SK-MEL-5 (cell line): ENCODE measurements at places on chromosomes 2 and 18.

GRCh38 chr18:49135877-49136276 lies 185.1 kb upstream of the SMAD7 start:
- no peak for DNase-seq

- DNase-seq, result no peak
Observed at GRCh38 chr18:58481321-58482180, 147.3 kb downstream of the ALPK2 start.

- DNase-seq, result no peak
Observed at GRCh38 chr2:121707920-121708361, 28.7 kb downstream of the NIFK start.

GRCh38 chr2:98936353-98937351 lies 627 bp upstream of the CRACDL start:
- no peak for DNase-seq

DNA sequence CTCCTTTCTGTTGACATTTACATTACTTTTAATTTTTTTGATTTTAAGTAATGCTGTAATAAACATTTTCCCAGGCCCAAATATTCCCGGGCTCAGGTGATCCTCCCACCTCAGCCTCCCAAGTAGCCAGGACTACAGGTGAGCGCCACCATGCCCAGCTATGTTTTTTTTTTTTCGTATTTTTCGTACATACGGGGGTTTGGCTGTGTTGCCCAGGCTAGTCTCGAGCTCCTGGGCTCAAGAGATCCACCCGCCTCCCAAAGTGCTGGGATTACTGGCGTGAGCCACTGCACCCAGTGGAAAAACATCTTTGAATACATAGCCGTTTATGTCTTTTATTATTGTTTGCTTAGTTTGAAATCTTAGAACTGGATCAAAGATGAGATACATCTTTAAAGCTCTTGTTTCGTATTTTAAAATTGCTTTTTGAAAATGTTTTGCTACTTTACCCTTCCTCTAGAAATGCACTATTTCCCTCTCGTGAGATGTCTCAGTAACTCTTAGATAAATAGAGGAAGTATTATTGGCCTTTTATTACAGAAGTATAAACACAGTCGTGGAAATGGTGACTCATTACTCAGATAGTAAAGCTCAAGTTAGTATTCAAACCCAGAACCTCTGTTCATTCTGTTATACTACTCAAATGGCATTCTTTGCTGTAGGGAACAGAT lies 2.4 kb downstream of the SMCHD1 start:
- DNase-seq, result peak; percentile 13

- DNase-seq, result no peak
Observed at GRCh38 chr2:8193686-8194615, 487.9 kb upstream of the ID2 start.

- no peak for DNase-seq
Observed at GRCh38 chr18:39259736-39260135, 1694.1 kb upstream of the CELF4 start.

DNA sequence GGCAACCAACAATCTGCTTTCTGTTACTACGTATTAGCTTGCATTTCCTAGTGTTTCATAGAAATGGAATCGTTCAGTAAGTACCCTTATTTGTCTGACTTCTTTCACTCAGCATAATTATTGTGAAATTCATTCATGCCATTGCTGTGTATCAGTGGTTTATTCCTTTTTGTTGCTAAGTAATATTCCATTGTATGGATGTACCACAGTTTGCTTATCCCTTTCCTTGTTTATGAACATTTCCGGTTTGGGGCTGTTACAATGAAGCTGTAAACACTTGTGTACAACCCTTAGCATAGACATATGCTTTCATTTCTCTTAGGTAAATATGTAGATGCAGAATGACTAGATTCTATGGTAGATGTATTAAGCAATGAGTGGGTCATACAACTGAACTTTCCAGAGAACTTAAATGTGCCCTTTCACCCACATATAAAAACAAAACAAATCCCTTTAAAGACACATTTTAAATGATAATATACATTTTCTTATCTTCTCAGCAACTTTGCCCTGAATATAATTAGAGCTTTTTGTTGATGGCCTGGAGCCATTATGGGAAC lies 21.9 kb downstream of the FER1L5 start:
- no peak for DNase-seq

DNA sequence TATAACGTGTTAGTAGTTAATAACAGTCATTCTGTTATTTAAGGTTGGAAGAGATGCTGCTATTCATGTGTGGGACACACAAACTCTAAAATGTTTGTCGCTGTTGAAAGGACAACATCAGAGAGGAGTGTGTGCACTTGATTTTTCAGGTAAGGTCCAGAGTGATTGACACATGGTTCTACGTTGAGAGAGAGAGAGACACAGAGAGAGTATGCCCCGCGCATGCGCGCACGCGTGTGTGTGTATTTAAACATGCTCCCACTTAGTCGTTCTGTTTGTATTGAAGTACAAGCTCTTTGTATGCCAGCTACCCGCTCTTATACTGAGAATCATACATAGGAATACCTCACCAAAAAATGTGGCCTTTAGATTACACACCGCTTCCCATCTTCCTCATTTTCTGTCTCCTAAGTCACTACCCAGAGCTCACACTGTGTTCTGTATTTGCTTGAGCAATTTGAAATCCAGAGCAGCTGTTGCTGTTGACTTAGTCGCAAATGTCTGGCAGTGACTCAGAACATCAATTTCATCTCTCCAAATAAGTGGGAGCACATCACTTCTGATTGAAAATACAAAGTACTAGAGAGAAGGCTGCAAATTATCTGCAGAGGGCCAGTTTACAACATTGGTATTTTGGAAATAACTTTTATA lies 148.1 kb downstream of the EML6 start:
- DNase-seq, result no peak

- DNase-seq, result peak; percentile 6
Observed at GRCh38 chr2:163469561-163469962, 266.2 kb downstream of the FIGN start.

DNA sequence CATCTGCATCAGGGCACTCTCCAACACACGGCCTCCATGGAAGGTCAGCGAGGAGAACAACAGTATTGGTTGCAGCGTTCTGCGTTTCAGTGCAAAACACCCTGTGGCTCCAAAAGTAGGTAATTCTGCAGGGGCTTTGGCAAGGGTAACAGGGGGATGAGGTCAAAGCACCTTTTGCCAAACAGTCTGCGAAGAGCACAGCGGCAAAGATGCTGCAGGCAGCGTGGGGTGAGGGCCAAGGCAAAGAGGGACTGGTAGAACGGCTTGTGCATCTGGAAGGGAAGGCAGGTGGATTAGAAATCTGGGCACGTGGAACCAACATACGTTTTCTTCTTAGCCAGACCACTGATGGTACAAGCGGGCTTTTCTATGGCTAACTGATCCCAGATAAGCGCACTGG lies 26.6 kb upstream of the GBX2 start:
- DNase-seq, result no peak

- no peak for DNase-seq
Observed at GRCh38 chr2:203143391-203143790, 95.4 kb upstream of the CYP20A1 start.

- DNase-seq, result no peak
Observed at GRCh38 chr2:26376799-26377198, 24.9 kb upstream of the DRC1 start.

DNA sequence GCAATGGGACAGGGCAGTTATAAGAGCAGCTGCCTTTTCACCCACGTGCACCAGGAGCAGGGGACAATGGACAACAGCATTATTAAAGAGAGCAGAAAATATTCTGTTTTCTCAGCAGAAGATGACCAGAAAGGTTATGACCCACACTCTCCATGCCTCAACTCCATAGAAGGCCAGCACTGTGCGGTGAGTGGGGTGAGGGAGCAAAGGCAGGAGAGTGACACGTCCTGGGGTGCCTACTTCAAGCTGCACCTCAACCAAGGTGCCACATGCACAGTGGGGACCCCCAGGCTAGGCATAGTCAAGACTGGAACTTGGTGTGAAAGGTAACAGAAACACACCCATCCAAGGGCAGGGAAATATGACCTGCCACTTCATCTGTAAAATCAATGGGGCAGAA lies 50.4 kb downstream of the POLR1A start:
- DNase-seq, result no peak

GRCh38 chr2:120678251-120678650 lies 57.4 kb upstream of the GLI2 start:
- DNase-seq, result no peak

DNA sequence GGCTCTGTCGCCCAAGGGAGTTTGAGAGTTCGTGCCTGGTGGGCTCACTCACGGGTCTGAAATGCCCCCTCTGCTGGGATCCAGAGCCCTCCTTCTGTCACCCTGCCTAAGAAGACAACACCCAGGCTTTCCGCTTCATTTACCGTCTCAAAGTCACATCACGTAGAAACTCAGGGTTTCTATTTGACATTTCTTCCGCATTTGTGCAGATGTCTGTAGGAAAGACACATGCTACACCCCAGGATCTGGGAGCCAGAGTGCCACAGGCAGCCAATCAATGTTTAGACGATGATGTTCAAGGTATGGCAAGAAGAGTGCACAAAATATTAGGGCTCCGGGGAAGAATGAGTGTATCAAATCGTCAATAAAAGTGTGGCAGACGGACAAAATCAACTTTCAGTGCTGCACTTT lies 24.4 kb upstream of the ACKR3 start:
- no peak for DNase-seq

DNA sequence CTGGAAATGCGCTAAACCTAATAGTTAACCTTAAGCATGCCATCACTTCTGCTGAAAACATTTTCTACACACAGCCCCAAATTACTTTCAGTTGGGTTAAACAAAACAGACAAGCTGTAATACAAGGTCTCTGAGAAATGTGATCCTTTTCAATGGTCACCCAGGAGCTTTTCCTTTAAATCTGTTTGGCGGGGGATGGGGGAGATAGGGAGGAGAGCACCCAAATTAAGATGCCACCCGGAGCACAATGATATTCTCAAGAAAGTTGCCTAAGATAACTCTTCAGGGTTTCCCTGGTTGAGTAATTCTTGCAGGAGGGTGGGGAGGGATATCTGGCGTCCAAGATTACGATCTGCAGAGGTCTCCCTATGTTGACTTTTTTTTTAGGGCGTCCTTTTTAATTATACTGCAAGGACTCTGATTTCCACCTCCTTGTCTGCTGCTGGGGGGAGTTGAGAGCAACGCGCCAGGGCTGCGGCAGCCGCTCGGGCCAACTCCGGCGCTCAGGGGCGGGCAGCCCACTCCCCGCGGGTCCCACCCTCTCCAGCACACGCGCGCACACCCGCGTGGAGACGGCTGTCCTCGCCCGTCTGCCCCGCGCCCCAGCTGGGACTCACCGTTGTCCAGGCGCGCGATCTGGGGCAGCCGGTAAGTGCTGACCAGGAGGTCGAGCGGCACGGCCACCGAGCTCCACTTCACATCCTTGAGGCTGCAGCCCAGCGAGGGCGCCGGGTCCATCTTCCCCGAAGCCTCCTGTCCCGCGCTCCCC lies 807 bp downstream of the GAREM1 start:
- DNase-seq, result peak; percentile 27

DNA sequence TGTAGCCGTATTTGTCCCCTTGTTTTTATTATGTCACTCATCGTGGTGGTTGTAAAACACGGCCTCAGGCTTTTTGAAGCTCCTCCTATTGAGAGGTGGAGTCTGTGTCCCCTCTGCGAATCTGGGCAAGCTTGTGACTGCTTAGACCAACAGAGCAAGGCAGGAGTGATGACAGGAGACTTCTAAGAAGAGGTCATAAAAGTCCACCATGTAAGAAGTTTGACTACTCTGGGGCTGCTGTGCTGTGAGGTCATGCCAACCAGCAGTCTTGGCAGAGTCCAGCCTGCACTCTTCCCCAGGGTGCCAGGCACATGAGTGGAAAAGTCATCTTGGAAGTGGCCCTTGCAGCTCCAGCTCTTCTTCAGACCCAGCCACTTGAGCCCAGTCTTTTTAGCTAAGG lies 83.8 kb upstream of the SPTBN1 start:
- no peak for DNase-seq

- DNase-seq, result no peak
Observed at GRCh38 chr2:217158928-217159327, 299.1 kb upstream of the TNP1 start.

GRCh38 chr2:177460973-177461585 lies 68.5 kb downstream of the AGPS start:
- DNase-seq, result no peak

- DNase-seq, result no peak
Observed at GRCh38 chr18:26649193-26649543, 100.8 kb upstream of the KCTD1 start.

- no peak for DNase-seq
Observed at GRCh38 chr2:104734937-104735586, 118.9 kb upstream of the POU3F3 start.

- no peak for DNase-seq
Observed at GRCh38 chr18:21242780-21243401, 859 bp downstream of the GREB1L start.

GRCh38 chr2:162011706-162012564 lies 62.1 kb downstream of the DPP4 start:
- no peak for DNase-seq

DNA sequence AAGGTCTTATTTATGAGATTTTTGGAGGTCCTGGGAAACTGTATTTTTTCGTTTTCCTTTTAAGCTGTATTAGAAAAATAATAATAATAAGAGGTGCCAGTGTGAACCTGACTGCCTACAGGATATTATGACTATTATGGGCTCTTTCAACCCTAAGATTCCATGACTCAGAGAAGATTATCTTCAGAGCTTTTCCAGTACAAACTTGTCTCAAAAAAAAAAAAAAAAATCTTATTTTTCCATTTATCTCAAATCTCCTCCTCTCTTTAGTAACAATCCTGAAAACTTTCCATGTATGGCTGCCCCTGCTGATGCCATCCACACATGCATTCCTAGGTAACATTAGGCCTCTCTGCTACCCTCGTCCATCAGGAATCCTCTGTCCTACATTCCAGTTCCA lies 36.7 kb upstream of the RPE start:
- DNase-seq, result no peak

- no peak for DNase-seq
Observed at GRCh38 chr18:43481069-43481468, 203.8 kb upstream of the SYT4 start.

DNA sequence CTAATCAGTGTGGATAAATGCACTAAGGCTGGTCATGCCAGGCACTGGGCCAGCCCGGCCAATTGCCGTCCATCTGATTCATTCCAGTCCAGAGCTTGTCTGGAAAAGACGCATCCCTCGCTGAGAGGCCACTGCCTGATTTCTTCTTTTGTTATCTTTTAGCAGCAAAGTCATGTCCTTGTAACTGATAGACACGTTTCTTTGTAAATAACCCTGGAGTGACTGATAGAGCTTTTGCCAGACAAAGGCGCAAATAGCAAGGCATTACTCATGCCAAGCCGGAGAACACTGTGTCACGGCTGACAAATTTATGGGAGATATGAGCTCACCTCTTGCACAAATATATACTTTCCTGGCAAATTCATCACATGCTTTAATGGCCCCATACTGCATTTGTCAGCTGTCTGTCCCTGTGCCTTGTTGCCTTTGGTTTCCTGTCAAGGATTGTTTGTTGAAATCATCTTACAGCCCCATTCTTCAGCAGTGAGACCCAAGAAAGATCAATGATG lies 164.4 kb downstream of the ETAA1 start:
- no peak for DNase-seq
